Kidney tubule cell (primary cell): ENCODE measurements at places on chromosomes 4 and X.

DNA sequence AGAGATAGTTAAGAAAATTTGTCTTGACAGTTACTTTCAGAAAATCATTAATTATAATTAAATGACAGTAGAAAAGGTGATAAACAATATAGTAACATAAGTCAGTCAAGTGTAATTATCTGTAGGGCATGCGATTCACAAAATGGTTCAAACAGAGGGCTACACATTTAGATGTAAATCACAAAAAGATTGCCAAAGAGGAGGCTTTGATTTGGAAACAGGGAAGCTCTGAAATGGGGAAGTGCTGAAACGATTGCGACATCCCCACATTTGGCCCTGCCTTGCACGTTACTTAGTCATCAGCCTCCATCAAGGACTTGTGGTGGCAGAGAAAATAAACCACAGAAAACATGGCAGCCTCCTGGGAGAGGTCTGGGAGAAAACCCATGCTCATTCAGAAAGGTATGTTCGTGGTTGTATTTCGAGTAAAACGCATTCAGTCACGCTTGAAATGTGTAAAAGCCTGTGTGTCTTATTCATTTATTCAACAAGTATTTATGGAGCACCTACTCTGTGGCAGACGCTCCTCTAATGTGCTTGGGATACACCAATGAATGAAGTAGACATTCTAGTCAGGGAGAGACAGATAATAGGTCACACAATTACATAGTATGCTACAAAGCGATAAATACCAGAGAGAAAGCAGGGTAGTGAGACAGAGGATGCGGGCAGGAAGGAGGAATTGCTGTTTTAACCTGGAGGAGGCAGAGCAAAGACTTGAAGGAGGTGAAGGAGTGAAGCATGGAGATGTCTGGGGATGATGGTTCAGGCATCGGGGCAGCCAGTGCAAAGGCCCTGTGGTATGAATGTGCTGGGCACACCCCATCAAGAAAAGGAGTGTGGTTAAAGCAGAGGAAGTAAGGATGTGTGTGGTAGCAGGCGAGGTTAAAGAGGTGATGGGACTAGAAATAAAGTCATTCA is 7.8 kb downstream of the RBM47 start:
- DNase-seq = peak; percentile 95

DNA sequence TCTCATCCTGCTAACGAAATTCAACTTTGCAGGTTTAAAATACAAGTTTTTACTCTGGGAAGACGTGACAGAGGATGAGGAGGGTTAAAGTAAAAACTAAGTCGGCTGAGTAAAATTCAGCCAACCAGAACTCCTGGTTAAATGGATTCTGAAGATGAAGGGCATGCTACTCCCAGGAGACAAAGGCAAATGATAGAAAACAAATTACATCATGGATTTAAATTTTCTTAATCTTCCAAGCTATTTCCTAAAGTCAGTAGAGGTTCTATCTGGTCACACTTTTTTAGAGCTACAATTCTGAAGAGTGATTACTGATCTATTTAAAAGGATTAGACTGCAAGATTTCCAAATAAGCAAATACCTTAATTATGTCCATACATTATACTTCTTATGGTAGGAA is 47.9 kb downstream of the ZNF827 start:
- no peak for DNase-seq

DNA sequence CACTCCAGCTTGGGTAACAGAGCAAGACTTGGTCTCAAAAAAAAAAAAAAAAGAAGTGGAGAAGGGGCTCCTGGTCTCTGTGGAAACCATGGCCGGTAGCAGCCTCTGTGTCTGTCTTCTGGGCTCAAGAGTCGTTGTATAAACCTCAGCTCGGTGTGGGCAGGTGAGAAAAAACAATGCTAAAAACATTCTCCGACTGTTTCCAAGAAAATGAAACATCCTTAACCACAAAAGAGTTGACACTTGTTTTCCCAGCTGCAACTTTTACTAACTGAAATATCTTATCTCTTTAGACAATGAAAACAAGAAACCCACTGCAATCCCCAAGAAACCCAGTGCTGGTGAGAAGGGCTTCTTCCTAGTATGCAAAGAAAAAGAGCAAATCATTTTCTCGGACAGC is 26.2 kb downstream of the CD99 start:
- DNase-seq = no peak

- peak; percentile 4 for DNase-seq
Observed at GRCh38 chr4:126627255-126627654, 1005.5 kb upstream of the INTU start.

DNA sequence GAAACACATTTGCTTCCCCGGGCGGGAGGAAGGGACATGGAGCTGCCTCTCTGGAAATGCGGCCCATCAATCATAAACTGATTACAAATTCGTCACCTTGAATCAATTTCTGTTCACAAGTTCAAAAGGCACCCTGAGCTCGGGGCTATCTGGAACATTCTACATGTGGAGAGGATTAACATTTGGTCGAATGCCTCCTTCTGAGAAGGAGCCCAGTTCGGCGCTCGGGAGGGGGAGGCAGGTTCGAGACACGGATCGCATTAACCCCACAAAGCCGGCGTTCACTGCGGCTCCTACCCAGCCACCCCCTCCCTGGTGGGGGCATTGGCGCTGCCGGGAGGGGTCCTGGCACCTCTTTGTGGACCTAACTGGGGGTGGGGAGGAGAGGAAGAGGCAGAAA is 108.0 kb downstream of the CPZ start:
- no peak for DNase-seq

DNA sequence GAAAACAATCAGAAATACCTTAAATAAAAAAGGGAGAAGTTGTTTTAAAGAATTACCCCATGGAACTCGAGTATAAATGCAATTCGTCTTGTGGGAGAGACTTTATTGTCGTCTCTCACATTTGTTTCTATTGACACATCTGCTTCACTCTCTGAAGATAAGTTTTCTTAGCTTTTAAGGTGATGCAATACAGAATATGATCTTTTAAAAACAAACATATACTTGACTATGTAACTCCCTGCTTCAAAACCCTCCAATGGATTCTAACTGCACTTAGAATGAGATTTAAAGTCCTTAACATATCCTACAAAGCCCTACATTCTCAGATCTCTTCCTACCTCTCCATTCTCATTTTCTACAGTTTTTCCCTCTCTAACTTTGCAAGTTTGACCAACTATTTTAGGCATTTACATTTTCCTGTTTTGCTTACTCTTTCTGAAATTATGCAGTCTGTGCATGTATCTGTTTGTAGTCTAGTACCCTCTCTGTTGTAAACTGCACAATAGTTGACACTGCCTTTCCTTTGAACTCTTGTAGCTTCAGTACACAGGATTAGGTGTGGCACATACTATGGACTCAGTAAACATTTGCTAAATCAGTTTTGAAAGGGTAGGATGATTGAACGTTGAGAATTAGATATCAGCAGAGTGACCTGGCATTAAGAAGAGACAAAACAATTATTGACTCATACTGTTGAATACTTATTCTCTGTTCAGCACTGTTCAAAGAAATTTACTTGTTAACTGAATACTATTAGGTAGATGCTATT is 59.8 kb downstream of the AGTR2 start:
- no peak for DNase-seq

DNA sequence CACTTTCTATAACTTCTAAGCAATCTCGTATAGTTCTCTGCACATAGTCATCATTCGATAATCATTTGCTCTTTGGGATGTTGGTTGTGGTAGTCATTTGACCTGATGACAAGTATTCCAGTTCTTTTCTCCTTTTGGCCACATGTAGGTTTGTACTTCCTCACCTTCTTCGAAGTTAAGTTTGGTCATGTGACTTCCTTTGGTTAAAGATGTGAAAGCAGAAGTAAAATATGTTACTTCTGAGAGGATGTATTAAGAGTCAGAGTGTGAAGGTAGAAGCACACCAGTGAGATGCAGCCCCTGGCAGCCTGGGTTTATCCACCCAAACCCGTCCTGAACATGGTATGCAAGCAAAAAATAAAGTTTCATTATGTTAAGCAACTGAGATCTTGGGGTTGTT is 48.9 kb upstream of the ZNF518B start:
- DNase-seq = no peak

- no peak for DNase-seq
Observed at GRCh38 chr4:151721466-151721865, 39.3 kb downstream of the GATB start.

- peak; percentile 25 for DNase-seq
Observed at GRCh38 chr4:152920768-152921167, 15.4 kb upstream of the FHDC1 start.

DNA sequence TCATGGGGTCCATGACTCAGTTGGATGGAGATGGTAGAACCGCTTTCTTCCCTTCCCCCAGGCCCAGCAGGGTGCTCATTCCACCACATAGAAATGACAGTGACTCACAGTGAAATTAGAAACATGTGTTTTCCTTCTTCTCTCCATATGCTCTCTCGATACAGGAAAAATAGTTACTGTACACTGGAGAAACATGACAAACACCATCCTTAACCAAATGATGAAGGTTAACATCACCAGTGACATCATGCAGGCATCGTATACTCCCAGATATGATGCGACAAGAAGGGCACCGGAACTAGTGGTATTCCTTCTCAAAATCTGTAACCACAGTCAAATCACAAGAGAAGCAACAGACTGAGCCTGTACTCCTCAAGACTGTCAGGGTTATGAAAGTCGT is 11.7 kb upstream of the RAB40A start:
- no peak for DNase-seq

DNA sequence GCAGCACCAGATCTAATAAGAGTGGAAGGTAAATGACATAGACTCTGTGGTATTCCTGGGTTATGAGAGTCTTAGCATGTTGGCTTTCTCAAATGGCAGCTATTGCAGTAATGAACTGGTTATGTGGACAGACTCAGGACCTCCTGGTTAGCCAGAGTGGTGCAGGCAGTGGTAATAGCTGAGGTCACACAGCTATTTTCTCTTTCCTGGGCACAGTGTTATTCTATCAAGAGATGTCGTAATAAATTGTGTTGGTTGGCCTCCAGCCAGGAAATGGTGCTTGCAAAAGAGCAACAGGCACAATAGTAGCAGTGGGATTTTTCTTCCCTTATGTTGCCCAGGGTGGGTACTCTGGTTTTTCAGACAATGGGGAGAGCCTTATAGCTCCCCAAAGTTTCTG is 279.2 kb upstream of the FGF16 start:
- DNase-seq = no peak

- peak; percentile 96 for DNase-seq
Observed at GRCh38 chr4:1856071-1856942, at the start of gene LETM1. TSS of gene LETM1 (minus strand) at chr4:1856156. CDS start at chr4:1855950, 206 bp downstream.

DNA sequence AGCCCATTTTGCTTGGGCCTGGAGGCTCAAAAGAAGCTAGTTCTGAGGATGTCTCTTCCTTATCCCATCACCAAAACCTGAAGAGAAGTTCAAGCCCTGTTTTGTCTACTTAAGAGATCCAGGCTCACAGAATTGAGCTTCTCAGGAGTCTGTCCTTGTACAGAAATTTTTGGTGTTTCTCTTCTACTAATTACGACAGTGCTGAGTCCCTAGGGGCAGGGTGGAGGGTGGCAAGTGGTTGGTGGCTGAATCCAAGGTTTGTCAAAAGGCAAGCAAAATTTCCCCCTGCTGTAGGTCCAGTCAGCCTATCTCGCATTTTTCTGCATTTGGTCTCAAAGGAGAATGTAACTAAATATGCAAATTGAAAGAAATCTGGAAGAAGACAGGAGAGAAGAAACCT is 377.9 kb downstream of the SMARCA1 start:
- DNase-seq = no peak

DNA sequence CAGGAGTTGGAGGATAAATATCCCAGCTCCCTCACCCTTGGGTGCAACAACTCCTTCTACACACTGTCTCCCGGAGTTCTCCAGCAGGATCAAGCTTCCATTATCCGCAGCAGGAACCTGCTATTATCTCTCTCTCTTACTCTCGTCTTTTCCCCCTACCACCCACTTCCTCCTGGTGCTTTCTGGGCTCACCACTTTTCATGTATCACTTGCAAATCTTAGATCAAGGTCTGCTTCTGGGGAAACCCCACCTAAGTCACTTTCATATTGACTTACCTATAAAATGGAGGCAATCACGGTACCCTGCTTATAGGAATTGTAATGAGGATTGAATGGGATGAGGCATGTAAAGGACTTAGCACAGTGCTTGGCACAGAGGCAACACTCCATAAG is 589.5 kb downstream of the BCOR start:
- no peak for DNase-seq
